ENCODE measurements at places on chromosomes 1 and 21.

- no peak for DNase-seq
Measured at GRCh38 chr1:30465096-30465495, 258.3 kb downstream of the MATN1 start.

GRCh38 chr1:111603979-111604378 lies 15.6 kb upstream of the RAP1A start:
- no peak for DNase-seq

DNA sequence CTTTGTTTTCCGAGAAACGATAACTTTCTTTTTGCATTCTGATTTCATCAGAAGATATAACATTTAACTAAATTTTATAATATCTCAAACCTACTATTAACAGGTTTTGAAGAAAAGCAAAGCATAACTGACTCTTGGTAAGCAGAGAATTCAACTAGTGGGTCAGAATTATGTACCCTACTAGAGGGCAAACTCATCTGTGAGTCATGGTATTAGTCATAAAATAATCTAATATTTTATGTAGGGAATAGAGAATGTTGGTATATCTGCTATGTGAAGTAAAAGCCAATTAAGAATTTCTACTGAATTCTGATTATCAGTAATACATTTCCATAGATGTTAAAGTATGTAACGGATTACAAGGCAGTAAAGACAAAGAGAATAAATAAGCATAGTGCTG lies 56.8 kb downstream of the USP1 start:
- no peak for DNase-seq

- no peak for DNase-seq
Measured at GRCh38 chr1:109275706-109276345, 7.1 kb downstream of the PSRC1 start.

DNA sequence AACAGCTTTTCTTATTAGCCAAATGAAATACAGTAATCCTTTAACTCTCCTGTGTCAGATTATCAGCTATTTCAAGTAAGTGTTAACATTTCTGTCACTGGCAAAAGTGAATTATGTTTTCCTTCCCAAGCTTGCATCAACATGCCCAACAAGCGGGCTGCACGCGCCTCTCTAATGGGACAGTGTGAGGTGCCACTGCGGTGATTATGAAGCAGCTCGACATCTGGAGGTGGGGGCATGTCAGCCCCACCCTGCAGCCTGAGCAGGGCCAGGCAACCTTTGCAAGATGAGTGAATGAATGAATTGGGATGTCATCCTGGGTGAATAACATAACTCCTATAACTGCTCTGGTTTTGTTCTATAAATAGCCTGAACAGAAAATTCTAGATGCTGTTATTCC lies 301.4 kb downstream of the ZNF326 start:
- DNase-seq: no peak

GRCh38 chr21:43926196-43926595 lies 61.2 kb downstream of the AGPAT3 start:
- no peak for DNase-seq

GRCh38 chr1:33327587-33328325 lies 6.9 kb upstream of the A3GALT2 start:
- no peak for DNase-seq
